ENCODE measurements at places on chromosomes 1 and 21.

GRCh38 chr1:162285149-162285561, 91.5 kb downstream of the SPATA46 start:
- DNase-seq, result no peak

DNA sequence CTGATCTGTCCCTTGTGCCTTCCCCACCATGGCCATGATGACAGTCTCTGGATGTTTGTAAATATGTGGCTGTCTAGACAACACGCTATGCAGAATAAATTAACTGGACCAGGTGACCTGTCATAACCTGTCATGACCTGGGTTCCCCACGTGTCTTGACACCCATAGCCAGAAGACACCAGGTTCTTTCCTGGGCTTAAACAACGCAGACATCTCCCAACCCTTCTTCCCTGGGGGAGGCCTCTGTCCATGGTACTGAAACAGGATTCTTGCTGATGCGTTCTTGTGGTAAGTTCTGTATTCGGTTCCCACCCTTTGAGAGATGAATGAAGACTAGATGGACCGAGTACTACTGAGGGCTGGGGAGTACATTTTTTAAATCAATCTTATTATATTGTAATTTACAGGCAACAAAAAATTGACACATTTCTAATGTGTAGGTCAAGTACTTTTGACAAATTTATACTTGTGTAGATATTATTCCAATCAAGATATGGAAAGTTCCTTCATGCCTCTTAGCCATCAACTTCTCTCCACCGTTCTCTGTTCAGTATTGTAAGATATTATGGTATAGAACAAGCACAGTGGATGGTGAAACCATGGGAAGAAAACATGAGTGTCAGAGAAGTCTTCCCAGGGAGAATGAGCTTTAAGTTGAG, 738.8 kb downstream of the PTPRU start:
- DNase-seq, result no peak

DNA sequence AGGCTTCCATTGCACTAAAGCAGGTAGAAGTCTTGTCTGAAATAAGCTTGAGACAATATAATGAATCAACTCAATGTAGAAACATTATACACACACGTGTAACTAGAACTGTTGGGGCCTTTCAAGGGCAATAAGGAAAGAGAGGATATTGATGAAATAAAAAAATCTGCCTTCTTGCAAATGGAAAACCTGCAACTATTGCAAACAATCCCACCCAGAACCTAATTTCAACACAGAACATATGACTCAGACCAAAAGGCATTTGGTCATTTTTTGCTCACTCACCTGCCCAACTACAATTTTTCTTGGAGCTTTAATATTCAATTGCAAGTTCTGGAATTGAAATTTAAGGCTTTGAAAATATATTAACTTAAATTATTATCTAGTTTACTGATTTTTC, 900.1 kb downstream of the TTLL7 start:
- DNase-seq, result no peak

DNA sequence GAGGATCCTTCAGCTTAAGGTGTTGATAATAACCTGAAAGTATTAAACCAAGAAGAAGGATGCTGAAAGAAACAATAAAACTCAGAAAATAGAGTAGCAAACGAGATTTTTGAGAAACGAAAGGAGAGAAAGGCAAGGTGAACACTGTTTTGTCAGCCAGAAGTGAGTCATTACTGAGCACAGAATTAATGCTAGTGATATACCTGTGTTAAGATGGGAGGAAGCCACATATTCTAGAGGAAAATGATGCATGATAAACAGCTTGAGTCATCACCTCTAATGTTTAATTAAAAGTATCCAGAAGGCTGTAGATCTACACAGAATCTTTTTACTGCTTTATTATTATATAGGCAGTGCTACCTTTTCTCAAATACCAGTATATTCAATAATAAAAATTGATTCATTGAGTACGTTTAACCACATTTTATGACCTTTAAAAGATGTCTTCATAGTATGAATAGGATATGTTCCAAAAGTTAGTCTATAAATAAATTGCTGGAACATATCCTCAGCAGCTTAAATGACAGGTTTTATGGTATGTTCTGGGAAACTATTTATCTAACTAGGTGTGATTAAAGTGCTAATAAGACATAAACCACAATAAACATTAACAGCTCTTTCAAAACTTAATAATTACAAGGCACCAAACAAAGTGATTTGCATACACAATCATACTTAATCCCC, 10.3 kb downstream of the SH3GLB1 start:
- DNase-seq, result no peak

- DNase-seq, result no peak
Observed at GRCh38 chr1:199449681-199450080, 577.8 kb upstream of the NR5A2 start.

- DNase-seq, result no peak
Observed at GRCh38 chr21:39386194-39386593, 37.3 kb upstream of the HMGN1 start.

DNA sequence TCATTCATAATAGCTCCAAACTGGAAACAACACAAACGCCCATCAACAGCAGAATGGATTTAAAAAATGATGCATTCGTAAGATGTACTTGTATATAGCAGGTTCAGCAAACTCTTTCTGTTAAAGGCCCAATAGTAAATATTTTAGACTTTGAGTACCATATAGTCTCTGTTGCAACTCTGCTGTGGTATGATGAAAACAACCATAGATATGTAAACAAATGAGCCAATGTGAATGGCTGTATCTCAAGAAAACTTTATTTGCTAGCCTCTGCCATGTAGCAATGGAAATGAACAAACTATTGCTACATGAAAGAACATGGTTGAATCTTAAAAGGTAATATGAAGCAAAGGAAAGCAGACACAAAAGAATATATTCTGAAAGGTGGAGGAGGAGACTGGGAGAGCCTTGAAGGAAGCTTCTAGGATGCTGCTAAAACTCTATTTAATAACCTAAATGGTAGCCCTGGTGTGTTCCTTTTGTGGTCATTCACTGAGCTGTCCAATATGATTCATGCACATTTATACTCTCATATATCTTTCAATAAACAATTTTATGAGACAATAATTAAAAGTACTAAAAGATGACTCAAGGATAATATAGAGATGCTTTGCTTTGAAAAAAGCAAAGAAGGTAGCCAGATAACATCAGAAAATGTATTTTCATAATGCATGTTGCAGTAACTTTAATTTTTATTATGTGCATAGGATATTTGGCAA, 29.1 kb upstream of the FMO3 start:
- no peak for DNase-seq
